ENCODE measurements at places on chromosomes 13 and 19.

- no peak for DNase-seq
Observed at GRCh38 chr13:47332149-47332548, 435.3 kb upstream of the HTR2A start.

DNA sequence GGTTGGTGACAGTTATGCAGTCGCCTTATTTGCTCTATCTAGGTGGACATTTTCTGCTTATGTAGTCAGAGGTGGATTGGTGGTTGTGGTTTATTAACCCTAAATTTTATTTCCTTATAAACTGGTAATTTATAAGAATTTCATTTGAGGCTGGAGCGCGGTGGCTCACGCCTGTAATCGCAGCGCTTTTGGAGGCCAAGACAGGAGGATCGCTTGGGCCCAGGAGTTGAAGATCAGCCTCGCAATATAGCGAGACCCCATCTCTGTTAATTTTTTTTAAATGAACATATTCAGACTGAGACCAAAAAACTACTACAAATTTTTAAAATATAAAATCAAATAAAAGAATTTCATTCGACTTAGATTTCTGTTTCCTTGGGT is 810 bp downstream of the ZNF627 start:
- DNase-seq, result no peak

DNA sequence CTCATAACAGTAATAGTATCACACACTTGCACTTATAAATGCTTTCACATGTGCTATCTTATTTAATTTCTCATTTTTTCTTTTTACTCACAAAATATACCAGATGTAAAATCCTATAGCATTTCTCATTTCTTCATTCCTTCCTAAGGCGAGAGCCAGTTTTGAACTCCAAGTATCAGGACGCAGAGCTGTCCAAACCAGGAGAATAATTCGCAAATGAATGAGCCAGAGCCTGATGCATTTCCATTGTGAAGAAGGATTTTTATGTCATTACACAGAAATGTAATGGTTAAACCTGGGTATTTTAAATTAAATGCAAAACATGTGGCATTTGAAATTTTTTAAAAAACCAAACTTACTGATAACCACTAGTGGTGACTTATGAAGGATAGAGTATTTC is 244.3 kb downstream of the RGCC start:
- DNase-seq, result no peak

GRCh38 chr19:3638208-3639193 is 11.9 kb upstream of the CACTIN start:
- no peak for DNase-seq

DNA sequence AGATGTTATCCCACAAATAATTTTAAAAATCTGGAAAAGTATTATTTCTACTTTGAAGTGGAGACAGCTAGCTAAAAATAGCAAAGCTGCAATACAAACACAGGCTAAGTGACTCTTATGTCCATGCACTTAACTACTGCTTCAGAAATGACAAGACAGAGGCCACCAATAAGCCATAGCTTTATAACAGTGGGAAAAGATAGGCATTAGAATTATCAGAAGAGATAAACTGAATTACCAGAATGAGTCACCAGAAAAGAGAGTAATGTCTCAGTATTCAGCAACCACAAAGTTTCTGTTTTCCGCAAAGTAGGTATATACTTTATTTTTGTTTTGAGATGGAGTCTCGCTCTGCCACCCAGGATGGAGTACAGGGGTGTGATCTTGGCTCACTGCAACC is 17.1 kb downstream of the CLN5 start:
- DNase-seq, result peak; percentile 19

DNA sequence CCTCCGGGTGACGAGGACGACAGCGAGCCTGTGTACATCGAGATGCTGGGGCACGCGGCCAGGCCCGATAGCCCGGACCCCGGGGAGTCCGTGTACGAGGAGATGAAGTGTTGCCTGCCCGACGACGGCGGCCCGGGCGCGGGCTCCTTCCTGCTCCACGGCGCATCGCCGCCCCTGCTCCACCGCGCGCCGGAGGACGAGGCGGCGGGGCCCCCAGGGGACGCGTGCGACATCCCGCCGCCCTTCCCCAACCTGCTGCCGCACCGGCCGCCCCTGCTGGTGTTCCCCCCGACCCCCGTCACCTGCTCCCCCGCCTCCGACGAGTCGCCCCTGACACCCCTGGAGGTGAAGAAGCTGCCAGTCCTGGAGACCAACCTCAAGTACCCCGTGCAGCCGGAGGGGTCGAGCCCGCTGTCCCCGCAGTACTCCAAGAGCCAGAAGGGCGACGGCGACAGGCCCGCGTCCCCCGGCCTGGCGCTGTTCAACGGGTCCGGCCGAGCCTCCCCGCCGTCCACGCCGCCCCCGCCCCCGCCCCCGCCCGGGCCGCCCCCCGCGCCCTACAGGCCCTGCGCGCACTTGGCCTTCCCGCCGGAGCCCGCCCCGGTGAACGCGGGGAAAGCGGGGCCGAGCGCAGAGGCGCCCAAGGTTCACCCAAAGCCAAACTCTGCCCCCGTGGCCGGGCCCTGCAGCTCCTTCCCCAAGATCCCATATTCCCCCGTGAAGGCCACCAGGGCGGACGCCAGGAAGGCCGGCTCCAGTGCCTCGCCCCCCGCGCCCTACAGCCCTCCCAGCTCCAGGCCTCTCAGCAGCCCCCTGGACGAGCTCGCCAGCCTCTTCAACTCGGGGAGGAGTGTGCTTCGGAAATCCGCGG is 511.3 kb downstream of the MYO16 start:
- DNase-seq, result no peak

DNA sequence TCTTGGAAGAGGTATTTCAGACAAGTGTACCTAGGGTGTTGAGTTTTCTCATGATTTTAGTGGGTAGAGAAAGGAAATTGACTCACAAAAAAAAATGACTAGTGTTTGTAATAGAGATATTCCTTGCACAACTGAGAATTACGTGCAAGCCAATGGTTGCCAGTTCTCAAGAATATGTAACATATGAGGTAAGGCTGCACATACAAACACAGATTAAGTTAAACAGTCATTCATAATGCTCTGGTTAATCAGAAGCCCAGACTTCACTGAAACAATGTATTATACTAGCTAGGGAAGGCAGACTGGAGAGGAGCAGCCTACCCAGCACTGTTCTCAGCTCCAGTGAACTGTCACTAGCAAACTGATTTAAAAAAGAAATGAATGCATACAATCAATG is 418.3 kb downstream of the DIAPH3 start:
- no peak for DNase-seq

GRCh38 chr13:33352526-33352925 is 67.0 kb upstream of the STARD13 start:
- no peak for DNase-seq

GRCh38 chr19:43605875-43606568 is 5.9 kb upstream of the SRRM5 start:
- no peak for DNase-seq

- DNase-seq, result no peak
Observed at GRCh38 chr19:21092109-21092508, 10.1 kb downstream of the ZNF714 start.

DNA sequence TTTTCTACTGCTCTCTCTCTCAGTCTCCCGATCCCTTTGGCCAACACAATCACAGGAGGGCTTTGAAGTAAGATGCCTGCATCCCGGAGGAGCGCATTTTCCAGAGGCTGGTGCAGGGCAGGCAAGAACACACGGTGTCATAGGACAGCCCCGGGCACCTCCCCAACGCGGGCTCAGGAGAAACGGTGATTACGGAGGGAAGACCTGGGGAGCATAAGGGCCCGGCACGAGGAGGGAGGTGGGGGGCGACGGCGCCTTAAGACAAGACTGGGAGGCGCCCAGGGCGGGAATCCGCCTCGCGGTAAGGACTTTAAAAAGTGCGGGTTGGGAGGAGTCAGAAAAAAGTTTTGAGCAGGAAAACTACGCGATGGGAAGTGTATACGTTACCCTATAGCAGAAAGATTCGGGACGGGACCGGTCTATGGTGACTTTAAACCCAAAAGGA is 18.7 kb upstream of the ZNF888 start:
- peak; percentile 21 for DNase-seq

DNA sequence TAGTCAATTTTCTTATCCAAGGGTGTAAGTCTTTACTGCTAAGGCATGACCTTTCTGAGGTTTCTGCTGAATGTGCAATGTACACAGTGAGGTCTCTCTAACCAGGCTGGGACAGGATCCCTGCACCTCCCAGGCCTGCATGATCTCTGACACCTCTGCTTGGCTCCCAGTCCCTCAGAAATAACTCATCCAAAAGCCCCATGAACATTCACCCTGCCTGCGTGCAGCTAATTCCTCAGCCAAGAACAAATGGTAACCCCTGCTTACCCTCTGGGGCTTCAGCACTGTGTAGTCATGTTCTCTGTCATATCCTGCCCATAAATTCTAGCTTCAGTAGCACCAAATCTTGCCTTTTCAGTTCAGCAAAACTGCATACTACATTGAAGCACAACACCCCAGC is 1146.3 kb upstream of the MIR17HG start:
- no peak for DNase-seq

- DNase-seq, result no peak
Observed at GRCh38 chr19:39735688-39736087, 2.1 kb downstream of the CLC start.

Data from stimulated activated CD4-positive, alpha-beta T cell treated with anti-CD3 and anti-CD28 coated beads, Interleukin-15, amount 100 ng/mL, for 24 hours (primary cell).